ENCODE measurements at places on chromosomes 1 and 21.

DNA sequence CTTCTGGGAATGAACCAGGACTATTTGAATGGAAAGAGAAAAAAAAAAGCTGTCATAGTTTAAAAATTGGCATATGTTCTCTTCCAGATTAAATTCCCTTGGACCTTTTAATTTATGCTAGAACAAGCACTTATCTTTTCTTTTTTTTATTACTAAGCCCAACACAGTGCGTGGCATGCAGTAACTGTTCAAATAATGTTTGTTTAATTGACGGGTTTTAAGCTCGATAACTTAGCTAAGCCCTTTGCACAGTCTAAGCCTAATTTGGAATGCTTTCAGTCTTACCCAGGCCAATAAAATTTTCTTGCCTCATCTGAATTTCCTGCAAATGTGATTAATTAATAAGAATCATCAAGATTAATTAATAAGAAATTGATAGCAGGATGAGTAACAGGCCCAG is 39.3 kb upstream of the EDEM3 start:
- DNase-seq, result no peak

DNA sequence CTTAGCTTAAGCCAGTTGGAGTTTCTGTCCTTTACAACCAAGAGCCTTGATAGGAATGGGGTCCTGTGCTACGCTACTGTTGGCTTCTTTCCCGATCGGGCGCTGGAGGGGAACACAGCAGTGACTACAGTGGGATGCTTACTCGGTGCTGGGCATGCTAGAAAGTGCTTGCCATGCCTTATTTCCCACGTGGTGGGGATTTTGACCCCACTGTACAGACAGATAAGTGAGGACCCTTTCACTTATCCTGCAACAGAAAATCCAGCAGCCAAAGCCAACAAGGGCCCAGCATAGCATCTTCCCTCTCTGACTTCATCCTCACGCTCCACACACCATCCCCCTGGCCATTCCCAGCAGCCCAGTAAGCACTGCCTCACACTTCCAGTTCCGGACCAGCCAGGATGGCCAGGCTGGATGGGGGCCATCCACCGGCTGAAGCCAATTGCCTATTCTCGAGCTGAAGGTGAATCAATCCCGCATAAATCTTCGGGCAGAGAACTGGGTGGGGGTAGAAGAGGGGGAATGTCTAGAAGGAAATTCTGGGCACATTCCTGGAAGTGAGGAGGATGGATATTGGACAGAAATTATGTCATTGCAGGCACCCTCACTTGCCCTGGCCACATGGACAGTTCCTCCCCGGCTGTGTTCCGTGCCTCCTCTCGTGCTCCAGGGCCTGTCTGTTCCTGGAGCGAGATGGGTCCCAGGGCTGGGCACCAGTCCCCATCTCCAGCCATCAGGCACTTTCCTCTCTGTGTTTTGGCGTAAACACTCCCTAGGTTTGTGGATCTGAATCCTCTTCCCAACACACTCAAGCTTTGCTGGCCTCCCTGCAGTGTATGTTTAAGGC is 2.0 kb upstream of the ABCG1 start:
- no peak for DNase-seq

DNA sequence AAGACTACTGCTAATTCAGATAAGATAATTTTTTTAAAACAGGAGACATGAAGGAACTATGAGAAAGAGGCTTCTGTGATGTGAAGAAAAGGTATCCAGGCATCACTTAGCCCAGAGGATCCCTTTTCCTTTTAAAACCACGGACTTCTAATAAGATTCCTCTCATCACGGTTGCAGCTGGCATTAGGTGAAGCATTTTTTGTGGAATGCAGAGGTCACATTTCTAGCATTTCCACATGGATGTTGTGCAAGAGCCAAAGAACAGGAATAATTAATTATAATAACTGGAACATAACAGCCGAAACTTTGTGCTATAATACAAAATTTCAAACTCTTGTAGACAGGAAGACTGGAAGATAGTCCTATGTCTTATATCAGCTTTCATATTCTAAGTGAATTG is 27.6 kb downstream of the CYP2J2 start:
- no peak for DNase-seq

- DNase-seq, result no peak
Observed at GRCh38 chr1:84352298-84353106, 45.8 kb upstream of the DNASE2B start.

DNA sequence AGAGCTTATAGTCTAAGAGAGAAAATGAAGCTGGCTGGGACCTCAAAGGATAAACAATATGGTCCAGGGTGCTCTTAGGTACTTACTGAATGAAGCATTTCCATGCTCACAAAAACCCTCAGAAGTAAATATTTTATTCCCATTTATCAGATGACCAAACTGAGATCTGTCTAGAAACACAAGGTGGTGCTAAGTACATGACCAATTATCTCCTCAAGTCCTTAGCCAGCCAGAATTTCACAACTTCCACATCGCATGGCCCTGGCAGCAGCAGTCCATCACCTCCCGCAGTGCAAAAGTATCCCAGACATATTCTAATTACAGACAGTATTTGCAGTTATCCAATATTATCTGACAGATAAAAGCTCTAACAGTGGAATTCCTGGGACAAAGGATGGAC is 321.7 kb upstream of the PROX1 start:
- no peak for DNase-seq

GRCh38 chr1:39086386-39086785 is 60.2 kb downstream of the NDUFS5 start:
- no peak for DNase-seq

GRCh38 chr21:35503671-35504070 is 454.6 kb upstream of the RUNX1 start:
- no peak for DNase-seq

DNA sequence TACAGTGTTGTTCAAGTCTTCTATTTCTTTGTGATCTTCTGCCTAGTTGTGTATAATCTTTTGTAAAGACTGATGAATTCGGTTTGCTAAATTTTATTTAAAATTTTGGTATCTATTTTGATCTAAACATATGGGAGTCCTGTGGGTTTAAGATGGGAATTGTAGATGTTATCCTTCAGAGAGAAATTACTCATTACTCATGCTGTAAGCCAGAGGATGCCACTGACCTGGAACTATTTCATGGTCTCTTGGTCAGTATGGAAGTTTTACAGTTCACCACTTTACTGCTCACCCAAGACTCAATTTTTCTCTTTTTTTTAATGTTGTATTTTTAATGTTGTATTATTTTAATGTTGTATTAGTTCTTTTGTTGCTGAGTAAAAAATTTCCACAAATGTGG is 138.6 kb upstream of the B3GALT2 start:
- DNase-seq, result no peak

- no peak for DNase-seq
Observed at GRCh38 chr1:154869351-154870114, 548 bp downstream of the KCNN3 start.

DNA sequence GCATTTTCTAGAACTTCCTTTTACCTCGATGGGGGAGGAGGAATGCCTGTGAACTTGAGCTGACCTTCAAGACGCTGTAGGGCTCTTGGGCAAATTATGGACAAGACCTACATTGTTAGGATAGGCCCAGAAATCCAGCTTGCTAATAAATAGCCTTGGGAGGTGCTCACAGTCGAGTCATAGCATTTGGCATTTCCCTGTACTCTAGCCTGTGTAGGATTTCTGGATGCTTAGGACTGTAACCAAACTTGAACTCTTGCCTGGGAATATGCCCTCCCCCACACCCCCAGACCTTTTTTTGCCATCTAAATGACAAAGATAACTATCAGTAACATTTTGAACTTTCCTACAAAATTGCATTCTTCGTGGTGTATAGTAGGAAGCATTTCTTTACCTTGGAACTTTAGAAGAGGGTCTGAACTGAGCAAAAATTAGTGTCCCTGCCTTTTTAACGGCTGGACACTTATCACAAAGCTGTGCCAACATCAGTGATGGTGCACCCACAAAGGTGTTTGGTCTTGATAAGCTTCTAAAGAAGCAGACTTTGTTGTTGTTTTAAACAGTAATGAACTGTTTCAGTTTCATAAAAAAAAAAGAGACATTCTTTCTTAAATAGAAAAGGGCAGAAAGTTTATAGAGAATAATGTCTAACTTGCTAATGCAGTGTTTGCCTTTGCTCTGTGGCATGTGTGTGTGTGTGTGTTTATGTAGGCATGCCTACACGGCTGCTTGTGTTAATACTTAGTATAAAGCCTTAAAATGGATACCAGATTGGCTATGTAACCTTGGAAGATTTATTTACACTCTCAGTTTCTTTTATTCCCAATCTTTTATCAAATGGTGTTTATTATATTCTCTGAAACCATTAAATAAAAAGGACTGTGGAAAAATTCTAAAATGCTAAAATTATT is 88.2 kb downstream of the NFIA start:
- DNase-seq, result no peak

DNA sequence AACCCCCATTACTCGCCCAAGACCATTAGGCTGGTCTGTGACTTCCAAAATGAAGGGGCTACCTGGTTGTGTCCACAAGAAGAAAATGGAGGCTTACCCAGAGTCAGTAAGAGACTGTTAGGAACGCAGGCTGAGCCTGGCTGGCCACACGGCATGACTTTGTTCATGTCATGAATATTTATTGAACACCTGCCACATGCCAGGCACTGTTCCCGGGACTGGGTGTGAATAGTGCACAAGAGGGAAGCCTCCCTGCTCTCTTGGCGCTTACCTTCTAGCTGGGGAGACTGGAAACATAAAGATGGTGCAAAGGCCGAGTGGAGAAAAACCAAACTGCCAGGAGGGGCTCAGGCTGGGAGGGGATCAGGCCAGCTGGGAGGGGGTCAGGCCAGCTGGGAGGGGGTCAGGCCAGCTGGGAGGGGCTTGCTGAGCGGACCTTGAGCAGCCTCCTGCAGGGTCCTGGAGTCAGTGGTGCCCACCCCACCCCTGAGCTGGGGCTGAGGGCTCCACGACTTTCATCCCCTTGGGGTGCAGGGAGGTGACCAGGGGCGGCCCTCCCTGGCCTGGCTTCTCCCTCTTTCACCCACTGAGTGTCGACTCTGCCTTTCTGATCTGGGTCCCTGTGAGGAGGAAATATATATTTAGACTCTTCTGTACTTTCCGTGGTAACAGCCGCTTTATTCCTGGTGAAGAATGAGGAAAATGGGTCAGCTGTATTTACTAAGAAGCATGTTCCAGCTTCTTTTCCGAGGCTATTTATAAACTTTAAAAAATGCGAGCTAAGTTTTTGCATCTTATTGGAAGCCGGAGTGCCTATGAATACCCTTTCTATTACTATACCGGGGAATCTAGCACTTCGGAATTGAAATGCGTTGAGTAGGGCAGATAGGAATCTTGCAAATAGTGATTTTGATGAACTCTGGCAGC is 139.0 kb downstream of the CAMTA1 start:
- no peak for DNase-seq

DNA sequence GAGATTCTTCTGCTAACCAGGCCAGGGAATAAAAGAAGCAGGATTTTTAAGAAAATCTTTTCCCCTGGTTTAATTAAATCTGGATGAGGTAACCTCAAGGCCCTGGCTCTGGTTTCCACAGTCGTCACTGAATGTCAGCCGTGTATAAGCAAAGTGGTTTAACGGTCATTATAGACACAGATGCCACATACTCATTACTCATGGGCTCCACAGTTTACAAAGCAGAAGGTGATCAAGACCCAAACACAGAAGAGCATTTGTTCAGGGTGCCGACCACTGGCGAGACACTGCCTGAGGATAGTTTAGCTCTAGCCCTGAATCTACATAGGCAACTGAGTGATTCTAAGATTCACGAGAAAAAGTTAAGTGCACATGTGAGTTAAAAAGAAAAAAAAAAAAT is 27.8 kb upstream of the RAP1GAP start:
- DNase-seq, result no peak

Data from stimulated activated CD8-positive, alpha-beta memory T cell treated with anti-CD3 and anti-CD28 coated beads, Interleukin-4, amount 100 ng/mL, for 1 hour (primary cell).